ENCODE measurements at places on chromosomes 2 and 18.

GRCh38 chr18:4854671-4855070 is 342.4 kb downstream of the AKAIN1 start:
- DNase-seq = no peak

DNA sequence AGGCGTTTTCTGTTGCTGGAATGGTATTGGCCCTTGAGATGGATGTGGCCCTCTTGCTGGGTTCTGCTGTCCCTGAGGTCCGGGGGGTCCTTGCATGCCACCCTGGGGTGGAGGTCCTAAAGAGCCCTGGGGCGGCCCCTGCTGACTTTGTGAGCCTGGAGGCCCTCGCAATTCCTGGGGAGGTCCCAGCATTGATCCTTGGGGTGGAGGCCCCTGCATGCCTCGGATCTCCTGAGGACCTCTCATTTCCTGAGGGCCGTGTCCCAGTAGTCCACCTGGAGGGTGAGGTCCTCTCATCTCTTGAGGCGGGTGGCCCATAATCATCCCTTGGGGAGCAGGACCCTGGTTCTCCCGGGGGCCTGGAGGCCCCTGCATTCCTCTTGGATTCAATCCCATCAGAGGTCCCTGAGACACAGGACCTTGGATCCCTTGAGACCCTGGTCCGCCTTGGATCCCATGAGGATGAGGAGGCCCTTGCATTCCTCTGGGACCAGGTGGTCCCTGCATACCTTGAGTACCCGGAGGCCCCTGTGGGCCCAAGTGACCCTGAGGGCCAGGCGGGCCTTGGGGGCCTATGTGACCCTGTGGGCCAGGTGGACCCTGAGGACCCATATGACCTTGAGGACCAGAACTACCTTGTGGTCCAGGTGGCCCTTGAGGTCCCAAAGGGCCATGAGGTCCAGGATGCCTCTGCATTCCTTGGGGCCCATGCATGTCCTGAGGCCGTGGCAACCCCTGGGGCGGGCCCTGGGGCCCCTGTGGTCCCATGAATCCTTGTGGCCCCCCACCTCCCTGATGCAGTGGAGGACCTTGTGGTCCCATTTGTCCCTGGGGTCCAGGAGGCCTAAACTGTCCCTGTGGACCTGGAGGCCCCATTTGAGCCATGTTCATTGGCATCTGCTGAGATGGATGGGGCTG is 18.3 kb downstream of the SFT2D3 start:
- no peak for DNase-seq

DNA sequence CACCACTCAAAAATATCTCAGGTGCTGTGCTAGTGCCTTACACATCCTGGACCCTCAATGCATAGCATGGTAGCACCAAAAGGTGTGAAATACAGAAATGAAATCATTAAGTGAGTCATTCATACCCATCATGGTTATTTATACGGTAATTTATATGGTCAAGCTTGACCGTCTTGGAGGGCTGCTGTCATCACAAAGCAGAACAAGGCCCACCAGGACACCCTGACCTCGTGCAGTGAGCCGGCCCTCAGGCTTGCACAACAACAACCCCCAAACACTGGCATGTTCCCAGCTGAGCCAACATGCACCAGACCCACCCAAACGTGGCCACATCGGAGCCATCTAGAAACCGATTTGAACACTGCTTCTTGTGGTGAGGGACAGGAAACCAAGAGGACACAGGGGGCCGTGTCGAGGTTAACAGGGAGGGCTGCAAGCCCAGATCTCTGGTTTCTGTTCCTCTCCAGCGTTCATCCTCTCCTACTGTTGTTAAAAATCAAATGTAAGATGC is 378.5 kb upstream of the ID2 start:
- DNase-seq = no peak

DNA sequence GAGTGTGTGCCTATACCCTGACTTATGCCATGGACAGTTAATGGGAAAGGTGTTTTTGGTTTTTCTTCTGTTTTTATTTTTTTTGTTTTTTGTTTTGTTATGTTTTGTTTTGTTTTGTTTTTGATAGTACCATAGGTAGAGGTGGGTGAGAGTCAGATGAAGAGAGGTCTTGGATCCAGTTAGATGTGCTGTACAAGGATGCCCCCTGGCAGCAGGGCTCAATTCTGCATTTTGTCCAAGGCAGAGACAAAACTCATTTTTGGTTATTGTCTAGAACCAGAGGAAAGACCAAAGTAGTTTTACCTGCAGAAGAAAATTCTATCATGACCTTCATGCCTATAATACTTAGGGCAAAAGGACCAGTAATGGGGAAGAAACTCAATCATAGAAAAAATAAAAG is 48.5 kb downstream of the SLC5A7 start:
- no peak for DNase-seq

DNA sequence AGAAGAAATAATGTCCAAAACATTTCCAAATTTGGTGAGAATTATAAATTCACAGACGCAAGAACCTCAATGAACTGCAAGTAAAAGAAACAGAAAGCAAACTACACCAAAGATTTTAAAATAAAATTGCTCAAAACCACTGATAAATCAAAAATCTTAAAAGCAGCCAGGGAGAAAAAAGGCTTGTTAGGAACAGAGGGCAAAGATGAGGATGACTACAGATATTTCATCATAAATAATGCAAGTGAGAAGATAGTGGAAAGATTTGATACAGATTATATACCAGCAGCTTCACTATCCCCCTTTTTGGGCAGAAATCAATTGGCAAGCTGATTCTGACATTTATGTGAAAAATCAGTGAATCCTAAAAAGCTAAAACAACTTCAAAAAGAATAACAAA is 10.3 kb upstream of the ASXL3 start:
- DNase-seq = no peak

DNA sequence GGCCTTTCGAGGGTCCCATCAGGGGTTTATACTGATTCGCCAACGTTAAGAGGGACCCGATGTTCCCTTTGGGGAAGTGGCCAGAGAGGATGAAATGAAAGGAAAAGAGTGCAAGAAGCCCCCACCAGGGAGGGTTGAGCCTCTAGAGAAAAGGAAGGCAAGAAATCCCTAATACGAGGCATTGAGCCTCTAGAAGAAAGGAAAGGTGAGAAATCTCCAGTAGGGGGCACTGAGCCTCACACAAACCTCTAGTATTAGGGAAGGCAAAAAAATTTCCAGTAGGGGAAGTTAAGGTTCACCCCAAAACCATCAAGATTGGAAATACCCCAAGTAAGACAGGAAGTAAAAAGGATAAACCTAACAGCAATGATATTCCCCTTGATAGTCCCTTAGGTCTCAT is 9.8 kb upstream of the SAP130 start:
- no peak for DNase-seq

- no peak for DNase-seq
Measured at GRCh38 chr2:241722896-241723454, 11.5 kb upstream of the D2HGDH start.

- no peak for DNase-seq
Measured at GRCh38 chr2:105504459-105504858, 105.6 kb upstream of the FHL2 start.

GRCh38 chr2:100113990-100114433 is 28.4 kb downstream of the AFF3 start:
- DNase-seq = no peak

DNA sequence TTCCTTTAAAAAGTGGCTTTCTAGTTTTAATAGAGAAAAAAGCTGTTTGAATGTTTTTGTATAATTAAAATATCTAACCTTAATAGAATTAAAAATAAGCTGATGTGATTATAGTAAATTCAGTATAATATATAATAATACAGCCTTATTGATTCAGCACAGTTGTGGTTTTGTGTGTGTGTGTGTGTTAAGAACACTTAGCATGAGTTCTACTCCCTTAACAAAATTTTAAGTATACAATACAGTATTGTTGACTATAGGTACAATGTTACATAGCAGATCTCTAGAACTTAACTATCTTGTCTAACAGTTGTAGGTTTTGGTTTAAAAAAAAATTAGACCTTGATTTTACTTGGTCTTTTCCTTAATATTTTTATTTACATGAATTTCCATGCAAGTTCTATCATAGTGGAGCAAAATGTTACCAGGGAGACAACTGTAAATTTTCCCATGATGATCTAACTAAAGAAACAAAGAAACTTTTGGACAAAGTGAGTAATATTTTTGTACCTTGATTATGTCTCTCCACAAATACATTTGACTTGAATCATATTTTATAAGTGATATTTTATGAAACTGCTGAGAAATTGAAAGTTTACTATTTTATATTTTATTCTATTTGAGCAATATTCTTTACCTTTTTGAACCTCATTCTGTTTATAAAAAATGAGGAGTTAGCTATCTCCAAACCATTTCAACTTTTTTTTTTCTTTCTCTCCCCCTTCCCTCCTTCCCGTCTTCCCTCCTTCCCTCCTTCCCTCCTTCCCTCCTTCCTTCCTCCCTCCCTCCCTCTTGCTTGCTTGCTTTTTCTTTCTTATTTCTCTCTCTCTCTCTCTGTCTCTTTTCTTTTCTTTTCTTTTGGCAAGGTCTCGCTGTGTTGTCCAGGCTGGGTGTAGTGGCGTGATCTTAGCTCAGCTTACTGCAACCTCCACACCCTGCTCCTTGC is 46.3 kb downstream of the ZC3H6 start:
- DNase-seq = no peak

DNA sequence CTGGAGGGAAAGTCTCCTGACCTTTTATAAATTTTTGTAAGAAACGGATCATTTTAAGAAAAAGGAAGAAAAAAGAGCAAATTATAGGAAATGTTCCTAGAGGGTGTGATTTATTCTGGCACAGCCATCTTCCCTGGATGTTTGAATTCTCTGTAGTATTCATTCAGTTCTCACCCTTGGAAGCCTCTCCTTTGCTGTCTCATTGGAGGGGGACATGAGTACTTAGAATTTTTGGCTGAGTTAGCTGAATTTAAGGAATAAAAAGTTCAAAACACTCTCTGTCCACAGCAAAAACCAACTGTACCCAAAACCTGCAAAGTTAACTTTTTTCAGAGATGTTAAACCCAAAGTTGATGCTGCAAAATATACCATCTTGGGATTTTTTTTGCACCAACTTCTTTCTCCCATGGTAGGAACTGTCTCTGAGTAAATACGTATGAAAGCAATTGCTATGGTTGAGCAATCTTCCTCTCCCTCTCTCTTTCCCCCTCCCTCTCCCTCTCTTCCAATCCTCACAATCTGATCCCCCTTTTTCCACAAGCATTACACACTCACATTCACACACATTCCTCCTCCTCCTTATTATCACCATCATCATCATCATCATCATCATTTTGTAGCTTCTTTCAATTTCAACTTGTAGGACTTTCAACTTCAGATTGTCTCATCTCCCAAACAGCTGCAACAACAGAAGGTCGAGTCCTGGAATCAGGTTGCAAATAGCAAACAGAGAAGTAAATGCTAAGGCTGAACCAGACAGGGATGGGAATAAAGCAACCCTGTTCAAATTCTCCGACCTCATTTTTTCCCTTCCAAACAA is 183.7 kb downstream of the GFPT1 start:
- no peak for DNase-seq

- DNase-seq = no peak
Measured at GRCh38 chr2:174870787-174871186, 106.5 kb upstream of the CHRNA1 start.

DNA sequence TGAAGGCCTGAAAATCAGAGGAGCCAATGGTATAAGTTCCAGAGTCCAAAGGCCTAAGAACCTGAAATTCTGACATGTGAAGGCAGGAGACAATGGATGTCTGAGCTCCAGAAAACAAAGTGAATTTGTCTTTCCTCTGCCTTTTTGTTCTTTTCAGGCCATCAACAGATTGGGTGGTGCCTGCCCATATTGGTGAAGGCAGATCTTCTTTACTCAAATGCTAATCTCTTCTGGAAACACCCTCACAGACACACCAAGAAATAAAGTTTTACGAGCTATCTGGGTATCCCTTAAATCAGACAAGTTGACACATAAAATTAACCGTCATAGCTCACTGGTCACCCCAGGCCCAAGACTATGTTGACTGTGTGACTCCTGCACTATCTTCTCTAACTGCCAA is 163.8 kb upstream of the NCKAP5 start:
- no peak for DNase-seq

DNA sequence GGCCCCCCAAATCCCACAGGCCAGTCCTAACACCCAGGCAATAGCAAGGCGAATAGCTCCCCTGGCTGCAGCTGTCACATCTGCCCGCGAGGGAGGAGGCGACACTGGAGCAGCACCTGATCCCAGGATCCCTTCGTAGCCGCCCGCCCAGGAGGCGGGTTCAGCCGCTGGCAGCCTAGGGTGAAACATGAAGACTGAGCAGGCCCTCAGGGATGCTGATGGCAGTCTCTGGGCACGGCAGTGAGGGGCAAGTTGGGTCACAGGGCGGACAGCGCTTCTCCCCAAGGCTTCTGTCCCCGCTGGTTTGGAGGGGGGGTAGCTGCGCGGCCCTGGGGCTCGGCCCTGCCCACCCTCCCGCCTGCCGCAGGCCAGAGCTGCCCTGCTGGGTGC is 1.9 kb downstream of the DNMT3A start:
- peak; percentile 40 for DNase-seq

DNA sequence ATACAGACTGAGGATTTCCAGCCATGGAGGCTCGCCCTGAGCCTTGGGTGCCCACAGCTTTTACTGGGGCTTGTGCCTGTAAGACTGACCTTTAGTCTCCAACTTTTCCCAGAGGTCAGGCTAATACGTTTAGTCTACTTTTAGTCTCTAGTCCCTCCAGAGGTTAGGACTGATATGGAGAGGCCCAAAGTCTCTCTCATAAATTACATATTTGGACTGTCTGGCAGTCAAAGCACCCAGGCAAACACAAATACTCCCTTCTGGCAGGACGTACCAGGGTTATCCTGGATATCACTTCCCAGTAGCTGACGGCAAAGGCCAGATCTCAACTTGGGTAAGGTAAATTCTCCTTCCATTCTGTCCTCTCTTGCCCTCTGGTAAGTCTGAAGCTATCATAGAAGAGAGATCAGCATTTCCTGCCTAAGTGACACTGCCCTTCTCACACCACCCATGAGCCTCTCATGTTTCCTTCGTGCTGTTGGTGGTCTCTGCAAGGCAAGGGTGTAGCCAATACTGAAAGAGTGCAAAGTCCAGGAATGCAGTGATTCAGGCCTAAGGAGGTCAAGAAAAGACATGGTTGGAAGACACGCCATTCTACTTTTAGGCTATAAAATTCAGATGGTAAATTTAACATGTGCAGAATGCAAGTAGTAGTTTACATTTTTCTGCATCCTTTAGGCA is 69.3 kb upstream of the NEDD4L start:
- DNase-seq = no peak

DNA sequence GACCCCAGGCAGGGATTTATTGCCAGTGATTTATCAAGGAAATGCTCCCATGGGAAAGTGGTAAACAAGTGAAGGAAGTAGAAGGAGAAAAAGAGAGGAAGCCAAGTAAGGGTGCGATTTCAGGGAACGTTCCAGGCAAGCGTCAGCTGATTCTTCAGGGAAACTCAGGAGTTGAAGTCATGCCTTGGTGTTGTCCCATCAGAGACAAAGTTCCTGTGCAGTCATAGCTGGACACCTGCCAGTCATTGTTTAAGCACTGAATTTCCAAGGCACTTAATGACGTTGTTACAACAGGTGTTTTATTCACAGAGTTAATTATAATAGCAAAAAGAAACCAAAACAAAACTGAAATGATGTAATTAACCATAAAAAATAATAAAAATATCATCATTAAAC is 381.8 kb upstream of the CRIM1 start:
- DNase-seq = no peak

DNA sequence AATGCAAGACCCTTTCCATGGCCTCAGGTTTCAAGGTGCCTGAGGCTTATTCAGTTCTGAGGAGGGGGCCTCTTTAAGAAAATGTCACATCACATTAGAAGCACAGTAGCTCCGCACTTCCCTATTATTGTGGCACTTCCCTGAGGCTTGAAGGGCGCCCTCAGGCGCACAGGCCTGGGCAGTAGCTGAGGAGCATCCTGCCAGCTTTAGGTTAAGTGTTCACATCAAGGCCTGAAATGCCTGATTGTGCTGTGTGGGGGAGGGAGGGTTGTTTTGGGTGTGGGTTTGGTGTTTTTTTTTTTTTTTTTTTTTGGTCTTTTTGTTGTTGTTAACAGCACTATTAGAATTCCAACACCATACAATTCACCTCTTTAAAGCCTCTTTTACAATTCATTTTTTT is 107.9 kb downstream of the CABLES1 start:
- no peak for DNase-seq
